ENCODE measurements at places on chromosomes 11 and 22. TPM values are rescaled to one million over a fixed set of nuclear protein-coding genes. Genes with fewer than 3 reads are reported as not detected.

GRCh38 chr11:14969901-14970323 lies 2.2 kb downstream of the CALCA start:
- DNase-seq, result peak; percentile 45

- no peak for DNase-seq
Observed at GRCh38 chr11:59610289-59610688, 5.3 kb downstream of the OSBP start.

- DNase-seq, result no peak
Observed at GRCh38 chr11:129751511-129751910, 64.1 kb upstream of the TMEM45B start.

The SLC22A25 gene
- not detected for total RNA-seq

The OR5B21 gene
- not detected for total RNA-seq
